Body of pancreas (tissue), 4 donors: ENCODE measurements at places on chromosomes 16 and 17. TPM values are rescaled to one million over a fixed set of nuclear protein-coding genes. Genes with fewer than 3 reads are reported as not detected.

PTGES3L gene
- 0.52 TPM for total RNA-seq

OTOA gene
- total RNA-seq, result 0.26 TPM

DHRS7C gene
- total RNA-seq, result not detected

SLFN5 gene
- total RNA-seq, result 7.8 TPM

DNA sequence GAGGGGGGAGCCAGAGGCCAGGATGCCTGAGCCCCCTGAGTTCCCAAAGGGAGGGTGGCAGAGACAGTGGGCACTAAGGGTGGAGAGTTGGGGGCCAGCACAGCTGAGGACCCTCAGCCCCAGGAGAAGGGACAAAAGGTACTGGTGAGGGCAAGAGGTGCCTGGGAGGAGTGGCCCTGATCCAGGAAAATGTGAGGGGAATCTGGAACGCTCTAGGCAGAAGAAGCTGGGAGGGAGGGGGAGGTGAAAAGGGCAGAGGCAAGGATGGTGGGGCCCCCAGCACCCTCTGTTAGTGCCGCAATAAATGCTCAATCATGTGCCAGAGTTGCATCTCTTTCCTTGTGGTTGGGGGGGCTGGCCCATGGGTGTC lies 1.1 kb downstream of the TCAP start:
- no peak overlapping the region for H3K27ac ChIP-seq
- H3K36me3 ChIP-seq, result no peaks in the 10 kb centered on the region
- H3K27me3 ChIP-seq, result no peaks in the 10 kb centered on the region
- H3K4me1 ChIP-seq, result peaks cover 25% of the 10 kb centered on the region
- DNase-seq, result no peak

DNA sequence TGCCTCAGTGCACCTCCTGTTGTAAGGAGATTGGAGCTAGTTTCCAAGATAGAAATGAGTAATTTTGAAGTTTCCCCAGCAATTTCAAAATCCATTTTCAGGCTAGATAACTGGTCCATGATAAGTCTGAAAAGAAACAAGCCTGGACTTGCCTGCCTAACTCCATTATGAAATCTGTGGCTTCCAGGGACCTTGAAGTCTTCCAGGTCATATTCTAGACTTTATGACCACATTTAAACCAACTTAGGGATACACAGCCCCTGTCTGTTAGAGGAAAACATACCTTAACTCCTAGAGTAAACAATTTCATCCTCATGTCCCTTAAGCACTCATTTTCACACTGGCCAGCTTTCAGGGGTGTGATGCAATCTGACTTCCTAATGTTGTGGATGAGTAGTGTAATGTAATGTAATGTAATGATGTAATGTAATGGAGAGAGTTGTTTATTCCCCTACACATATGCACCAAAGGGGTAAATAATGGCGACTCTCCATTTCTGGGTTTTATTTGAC lies 96.7 kb upstream of the FAM20A start:
- H3K4me1 ChIP-seq, result no peaks in the 10 kb centered on the region
- H3K4me3 ChIP-seq, result no peak overlapping the region

TSPOAP1 gene
- total RNA-seq, result 21.0 TPM

DNA sequence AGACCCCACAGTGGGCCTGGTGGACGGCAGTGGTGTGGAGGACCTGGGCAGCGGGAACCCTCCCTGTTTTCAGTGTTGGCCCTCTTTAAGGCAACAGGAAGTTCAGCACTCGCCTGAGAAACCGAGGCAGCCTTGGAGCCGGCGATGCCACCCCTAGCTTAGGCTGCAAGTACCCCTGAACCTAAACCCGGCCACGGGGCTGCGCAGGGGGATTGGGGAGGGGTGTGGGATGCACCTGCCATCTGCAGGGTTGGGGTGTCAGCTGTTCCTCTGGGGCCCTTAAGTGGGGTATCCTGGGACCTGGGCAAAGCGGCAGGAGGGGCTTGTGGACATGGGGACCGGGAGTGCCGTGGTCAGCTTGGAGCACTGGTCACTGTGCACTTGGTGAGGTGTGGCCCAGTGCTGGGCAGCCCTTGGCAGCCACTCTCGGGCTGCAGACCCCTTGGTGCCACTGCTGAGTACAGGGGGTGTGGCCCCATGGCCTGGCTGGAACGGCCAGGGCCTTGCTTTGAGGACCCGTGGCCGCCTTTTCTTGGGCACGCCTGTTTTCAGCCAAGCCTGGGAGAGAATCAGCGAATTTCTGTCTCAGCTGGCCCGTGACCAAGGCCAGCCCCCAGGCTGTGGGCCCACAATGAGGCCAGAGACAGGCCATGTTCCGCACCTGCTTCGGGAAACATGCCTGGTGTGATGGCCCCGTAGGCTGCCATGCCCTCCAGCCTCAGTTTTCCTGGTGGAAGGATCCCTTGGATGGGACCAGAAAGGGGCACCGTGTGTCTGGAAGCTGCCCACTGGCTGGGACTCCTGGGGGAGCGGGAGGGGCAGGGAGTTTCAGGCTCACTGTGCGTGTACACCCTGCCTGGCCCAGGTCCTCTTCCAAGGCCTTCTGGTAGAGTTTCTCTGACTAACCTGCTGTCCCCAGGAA lies 4.1 kb upstream of the SLC25A10 start:
- H3K4me3 ChIP-seq, result no peak overlapping the region
- H3K36me3 ChIP-seq, result no peaks in the 10 kb centered on the region
- no peak overlapping the region for H3K27ac ChIP-seq
- H3K4me1 ChIP-seq, result peaks cover 40% of the 10 kb centered on the region

DNA sequence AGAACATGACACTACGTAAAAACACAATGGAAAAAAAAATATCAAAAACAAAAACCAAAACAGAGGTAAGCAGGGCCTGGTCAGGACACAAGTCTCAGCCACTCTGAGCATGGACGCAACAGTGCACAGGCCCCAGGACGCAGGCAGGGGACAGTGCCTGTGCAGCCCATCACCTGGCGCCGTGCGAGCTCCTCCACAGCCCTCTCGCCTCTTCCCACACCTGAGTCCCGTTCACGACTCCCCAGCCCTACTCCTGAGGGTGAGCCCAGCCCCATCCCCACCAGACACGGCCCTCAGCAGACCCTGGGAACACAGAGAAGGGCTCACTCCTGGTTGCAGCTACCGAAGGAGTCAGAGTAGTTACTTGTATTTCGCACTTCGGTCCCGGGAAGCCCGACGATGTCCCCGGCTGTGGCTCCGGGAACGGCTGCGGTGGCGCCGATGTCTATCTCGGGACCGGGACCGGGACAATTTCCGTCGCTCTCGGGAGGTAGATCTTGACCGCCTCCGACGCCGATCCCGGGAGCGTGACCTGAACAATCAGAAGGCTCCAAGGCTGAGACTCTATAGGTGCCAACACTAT lies 9.4 kb downstream of the HBQ1 start:
- H3K4me1 ChIP-seq, result no peaks in the 10 kb centered on the region
- H3K36me3 ChIP-seq, result peaks cover 41% of the 10 kb centered on the region
- no peaks in the 10 kb centered on the region for H3K27me3 ChIP-seq
- no peak for DNase-seq
- H3K4me3 ChIP-seq, result no peak overlapping the region

GAS7 gene
- 20.1 TPM for total RNA-seq

GRCh38 chr17:49878931-49879904 lies 31.3 kb upstream of the TAC4 start:
- H3K27me3 ChIP-seq, result peaks cover 4% of the 10 kb centered on the region
- no peaks in the 10 kb centered on the region for H3K36me3 ChIP-seq
- H3K27ac ChIP-seq, result no peak overlapping the region
- DNase-seq, result no peak
- H3K4me1 ChIP-seq, result peaks cover 7% of the 10 kb centered on the region
- no peak overlapping the region for H3K4me3 ChIP-seq

GRCh38 chr16:76614269-76614668 lies 337.1 kb downstream of the CNTNAP4 start:
- DNase-seq, result peak; percentile 46
- no peaks in the 10 kb centered on the region for H3K27me3 ChIP-seq
- H3K4me3 ChIP-seq, result no peak overlapping the region

DHRS13 gene
- 7.3 TPM for total RNA-seq

DNA sequence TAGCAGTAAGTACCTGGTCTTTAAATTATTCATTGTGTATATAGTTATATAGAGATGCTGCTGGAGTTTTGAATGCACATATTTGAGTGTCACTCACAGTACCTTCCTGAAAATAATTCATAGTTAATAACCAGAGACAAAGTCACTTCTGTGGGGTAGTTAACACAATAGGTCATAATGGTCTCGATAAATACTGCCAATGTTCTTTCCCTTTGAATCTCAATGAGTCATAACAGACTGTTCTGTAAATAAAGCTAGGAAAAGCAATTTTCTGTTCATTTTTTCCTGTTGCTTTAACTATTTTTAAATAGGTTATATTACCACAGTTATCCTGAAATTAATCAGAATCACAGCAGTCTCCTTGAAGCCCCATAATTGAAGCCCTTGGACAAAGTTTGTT lies 87.2 kb downstream of the MAP2K4 start:
- peaks cover 6% of the 10 kb centered on the region for H3K4me1 ChIP-seq
- no peak overlapping the region for H3K27ac ChIP-seq
- no peak for DNase-seq
- H3K4me3 ChIP-seq, result no peak overlapping the region
- no peaks in the 10 kb centered on the region for H3K27me3 ChIP-seq

GRCh38 chr17:39606434-39607056 lies 1.2 kb downstream of the NEUROD2 start:
- H3K4me1 ChIP-seq, result peaks cover 28% of the 10 kb centered on the region
- peaks cover 44% of the 10 kb centered on the region for H3K27me3 ChIP-seq
- no peak for DNase-seq
- H3K27ac ChIP-seq, result no peak overlapping the region
- H3K36me3 ChIP-seq, result no peaks in the 10 kb centered on the region

DNA sequence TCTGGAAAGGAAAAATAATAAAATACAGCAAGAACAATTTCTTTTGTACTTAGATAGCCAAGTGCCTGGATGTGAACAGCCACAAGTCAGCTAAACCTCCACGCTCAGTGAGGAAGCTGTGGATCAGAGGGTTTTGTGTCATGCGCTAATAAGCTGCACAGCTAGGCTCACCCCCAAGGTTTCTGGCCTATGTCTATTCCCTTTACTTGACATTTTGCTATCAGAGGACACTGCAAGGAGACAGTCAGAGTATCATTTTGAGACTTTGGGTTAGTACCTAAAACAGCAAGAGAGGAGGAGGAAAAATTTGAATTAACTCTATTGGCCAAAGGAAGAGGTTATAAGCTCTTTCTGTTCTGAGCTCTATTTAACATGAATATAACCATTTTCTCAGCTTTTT lies 139.3 kb downstream of the KCNJ2 start:
- H3K4me3 ChIP-seq, result no peak overlapping the region
- no peaks in the 10 kb centered on the region for H3K27me3 ChIP-seq
- H3K4me1 ChIP-seq, result no peaks in the 10 kb centered on the region
- DNase-seq, result no peak

SYT17 gene
- 3.9 TPM for total RNA-seq
